ENCODE measurements at places on chromosomes 5 and 9. TPM values are rescaled to one million over a fixed set of nuclear protein-coding genes. Genes with fewer than 3 reads are reported as not detected.

Gene DRD1
- 0.16 TPM for polyA plus RNA-seq

DNA sequence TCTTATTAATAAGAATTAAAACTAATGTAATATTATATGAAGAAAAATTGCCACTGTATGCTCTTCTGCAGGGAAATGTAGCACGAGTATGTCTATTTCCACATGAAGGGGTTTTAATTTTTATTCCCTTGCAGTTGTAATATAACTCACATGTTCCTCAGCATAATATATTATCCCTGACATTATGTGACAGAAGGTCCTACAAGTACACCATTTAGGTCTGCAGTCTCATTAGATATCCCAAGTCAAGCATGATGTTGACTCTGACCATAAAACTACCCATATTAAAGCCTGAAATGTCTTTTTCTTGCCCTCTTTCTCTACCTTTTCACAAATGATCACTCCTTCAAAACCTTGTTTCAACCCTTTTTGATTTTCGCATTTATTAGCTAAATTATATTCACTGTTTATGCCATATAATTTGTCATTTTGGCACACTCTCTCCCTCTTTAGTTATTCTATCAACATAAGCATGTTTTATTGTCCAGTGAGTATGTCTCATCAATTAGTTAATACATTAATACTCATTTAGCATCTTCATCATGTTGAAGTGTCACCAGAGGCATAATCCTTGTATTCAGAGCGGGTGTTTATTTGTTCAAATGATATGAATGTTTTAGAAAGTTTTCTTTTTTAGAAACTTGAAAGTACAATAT is 532.8 kb downstream of the MAT2B start:
- DNase-seq, result no peak

DNA sequence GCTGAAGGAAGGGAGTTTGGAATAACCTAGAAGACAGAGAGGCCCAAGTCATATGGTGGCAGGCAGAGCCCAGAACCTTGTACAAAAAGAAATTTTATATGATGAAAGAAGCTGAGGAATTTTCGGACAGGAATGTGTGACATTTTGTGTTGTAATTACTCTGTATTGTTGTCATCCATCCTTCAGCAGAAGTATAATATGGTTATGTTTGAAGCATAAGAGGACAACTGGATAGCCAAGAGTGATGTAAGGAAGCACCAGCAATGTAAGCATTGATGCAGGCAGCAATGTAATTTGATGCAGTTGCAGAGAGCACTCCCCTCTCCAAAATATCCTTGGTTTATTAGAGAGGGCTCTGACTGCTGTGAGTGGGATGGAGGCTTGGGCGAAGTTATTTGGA is 19.1 kb upstream of the SNX2 start:
- DNase-seq, result peak; percentile 36

- DNase-seq, result no peak
Measured at GRCh38 chr5:177604116-177604521, 4.2 kb downstream of the B4GALT7 start.

Gene SAXO1
- not detected for polyA plus RNA-seq

Gene SH3PXD2B
- polyA plus RNA-seq, result 15.0 TPM

Gene TTC16
- 0.02 TPM for polyA plus RNA-seq

DNA sequence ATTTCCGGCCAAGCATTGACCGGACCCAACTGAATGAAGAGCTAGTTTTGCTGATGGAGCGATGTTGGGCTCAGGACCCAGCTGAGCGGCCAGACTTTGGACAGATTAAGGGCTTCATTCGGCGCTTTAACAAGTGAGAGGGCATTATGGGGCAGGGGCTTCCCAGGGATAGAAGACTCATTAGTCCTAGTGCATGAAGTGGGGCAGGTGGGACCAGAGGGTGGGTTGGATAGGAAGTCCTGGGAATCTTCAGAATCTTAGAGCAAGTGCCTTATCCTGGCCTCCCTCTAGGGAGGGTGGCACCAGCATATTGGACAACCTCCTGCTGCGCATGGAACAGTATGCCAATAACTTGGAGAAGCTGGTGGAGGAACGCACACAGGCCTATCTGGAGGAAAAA is 6.0 kb downstream of the SPAG8 start:
- DNase-seq, result no peak

Gene CARTPT
- polyA plus RNA-seq, result not detected

GRCh38 chr9:105244734-105245028 is 230 bp downstream of the SLC44A1 start:
- no peak for DNase-seq

DNA sequence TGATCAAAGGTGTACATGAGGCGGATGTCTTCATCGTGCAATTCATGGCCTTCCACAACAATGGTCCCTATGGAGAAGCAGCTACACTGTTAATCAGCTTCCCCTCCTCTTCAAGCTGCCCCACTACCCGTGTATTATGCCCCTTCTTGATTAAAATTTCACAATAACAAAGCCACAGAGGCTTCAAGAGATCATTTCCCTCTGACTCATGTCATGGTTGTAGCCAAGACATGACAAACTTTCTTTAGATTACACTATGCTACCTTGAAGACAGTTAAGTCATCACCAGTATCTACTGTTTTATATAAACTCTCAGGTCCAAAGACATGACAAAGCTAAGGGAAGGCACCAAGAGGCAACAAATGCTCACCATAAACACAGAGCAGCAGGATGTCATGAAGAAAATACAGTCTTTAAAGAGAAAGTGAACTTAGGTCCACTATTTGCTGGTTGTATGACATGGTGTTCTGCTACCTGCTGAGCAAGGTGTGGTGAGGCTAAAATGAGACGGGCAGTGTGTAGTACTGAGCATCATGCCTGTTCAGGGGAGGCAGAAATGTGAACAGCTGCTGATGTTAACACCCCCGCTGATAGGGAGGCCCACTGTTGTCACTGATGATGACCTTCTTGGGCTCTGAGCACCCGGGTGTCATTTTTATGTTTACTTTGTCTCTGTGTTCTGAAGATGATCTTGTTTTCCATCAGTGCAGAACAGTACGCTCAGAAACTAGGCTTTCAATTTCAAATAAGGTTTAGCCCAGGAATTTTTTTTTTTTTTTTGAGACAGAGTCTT is 48.3 kb downstream of the IARS1 start:
- DNase-seq, result peak; percentile 95

Gene MEF2C
- 1.5 TPM for polyA plus RNA-seq

Gene STKLD1
- 0.65 TPM for polyA plus RNA-seq

Gene C5
- 1.5 TPM for polyA plus RNA-seq

Gene HTR1A
- not detected for polyA plus RNA-seq

DNA sequence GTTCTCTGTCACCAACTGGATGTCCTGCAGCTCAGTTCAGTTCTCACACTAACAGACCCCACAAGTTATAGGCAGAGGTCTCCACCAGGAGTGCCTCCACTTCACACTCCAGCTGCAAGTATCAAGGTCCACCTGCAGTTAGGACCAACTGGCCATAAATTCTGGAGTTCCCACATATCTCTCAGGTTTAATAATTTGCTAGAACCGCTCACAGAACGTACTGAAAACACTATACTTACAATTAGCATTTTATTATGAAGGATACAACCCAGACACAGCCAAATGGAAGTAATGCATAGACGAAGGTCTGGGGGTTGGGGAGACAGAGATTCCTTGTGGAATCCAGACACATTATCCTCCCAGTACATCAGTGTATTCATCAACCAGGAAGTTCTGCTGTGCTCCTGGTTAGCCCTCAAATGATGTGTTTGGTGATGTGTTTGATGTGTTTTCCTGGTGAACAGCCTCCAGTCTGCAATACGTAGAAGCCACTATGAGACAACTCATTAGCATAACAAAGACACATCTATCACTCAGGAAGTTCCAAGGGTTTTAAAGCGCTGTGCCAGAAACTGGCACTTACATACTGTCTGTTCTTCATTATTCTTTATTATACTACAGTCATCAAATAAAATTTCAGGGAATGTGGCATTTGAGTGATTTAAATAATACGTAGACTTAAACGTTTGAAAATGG is 25.4 kb downstream of the OGN start:
- peak; percentile 57 for DNase-seq

- peak; percentile 23 for DNase-seq
Measured at GRCh38 chr9:36306471-36307306, 48.4 kb upstream of the GNE start.

- no peak for DNase-seq
Measured at GRCh38 chr5:62521319-62521718, 57.3 kb upstream of the LRRC70 start.

Gene PDE6A
- polyA plus RNA-seq, result not detected

DNA sequence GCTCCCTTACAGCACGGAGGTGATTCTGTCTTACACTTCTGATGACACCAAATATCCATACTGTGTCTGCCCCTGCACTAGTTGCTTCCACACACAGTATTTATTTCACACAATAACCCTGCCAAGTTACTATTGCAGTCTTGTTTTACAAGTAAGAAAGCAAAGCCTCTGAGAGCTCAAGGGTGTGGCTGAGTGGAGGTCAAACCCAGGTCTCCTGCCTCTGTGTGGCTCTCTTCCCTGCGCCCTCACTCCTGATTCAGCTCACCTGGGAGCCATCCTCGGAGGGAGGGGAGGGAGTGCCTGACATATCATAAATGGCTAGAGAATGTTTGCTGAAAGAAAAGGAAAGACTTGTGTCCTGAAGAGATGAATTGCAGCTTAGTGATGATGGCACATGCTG is 41.0 kb downstream of the MVB12B start:
- DNase-seq, result no peak

Gene CSF1R
- polyA plus RNA-seq, result 0.07 TPM

DNA sequence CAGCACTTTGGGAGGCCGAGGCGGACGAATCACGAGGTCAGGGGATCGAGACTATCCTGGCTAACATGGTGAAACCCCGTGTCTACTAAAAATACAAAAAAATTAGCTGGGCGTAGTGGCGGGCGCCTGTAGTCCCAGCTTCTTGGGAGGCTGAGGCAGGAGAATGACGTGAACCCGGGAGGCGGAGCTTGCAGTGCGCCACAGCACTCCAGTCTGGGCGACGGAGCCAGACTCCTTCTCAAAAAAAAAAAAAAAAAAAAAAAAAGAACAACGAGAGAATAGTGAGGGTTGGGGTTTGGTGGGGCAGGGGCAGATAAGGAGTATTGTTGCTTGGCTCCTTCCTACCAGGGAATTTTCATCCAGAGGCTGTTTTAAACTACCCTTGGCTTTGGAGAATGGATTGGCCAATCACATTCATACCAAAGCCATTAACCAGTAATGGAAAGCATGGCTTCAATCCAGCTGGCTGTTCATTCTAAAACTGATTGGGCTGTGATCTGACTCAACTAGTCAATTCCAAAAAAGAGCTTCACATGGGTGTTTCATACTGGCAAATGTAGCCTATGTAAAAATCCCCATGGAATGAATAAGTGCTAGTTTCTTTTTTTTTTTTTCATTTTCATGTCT is 64.4 kb downstream of the PLCXD3 start:
- DNase-seq, result peak; percentile 40

Gene OCLN
- 0.99 TPM for polyA plus RNA-seq

DNA sequence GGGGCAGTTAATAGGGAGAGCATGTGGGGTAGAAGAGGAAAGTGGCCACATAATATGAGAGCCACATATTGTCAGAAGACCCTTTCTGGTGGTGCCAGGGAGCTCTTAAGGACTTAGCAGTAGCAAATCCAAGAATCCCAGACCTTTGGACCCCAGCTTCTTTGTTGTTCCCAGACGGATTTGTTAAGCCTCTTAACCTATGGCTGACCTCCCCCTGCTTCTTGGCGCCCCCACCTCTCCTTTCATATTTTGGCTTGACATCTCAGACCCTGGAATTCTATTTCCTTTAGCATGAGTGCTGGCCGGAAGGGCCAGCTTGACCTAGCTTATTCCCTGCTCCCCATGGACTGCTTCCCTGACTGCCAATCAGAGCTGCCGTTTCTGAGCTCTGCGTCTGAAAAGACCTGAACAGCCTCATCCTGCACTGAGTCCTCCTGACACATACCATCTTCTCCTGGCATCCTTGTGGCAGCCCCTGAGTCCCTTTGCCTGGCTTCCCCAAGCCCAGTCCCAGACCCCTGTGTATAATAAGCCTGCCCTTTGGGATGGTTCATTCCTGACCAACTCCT is 116.3 kb downstream of the PRKACG start:
- no peak for DNase-seq

- DNase-seq, result no peak
Measured at GRCh38 chr5:170571875-170572852, 68.3 kb downstream of the KCNIP1 start.

DNA sequence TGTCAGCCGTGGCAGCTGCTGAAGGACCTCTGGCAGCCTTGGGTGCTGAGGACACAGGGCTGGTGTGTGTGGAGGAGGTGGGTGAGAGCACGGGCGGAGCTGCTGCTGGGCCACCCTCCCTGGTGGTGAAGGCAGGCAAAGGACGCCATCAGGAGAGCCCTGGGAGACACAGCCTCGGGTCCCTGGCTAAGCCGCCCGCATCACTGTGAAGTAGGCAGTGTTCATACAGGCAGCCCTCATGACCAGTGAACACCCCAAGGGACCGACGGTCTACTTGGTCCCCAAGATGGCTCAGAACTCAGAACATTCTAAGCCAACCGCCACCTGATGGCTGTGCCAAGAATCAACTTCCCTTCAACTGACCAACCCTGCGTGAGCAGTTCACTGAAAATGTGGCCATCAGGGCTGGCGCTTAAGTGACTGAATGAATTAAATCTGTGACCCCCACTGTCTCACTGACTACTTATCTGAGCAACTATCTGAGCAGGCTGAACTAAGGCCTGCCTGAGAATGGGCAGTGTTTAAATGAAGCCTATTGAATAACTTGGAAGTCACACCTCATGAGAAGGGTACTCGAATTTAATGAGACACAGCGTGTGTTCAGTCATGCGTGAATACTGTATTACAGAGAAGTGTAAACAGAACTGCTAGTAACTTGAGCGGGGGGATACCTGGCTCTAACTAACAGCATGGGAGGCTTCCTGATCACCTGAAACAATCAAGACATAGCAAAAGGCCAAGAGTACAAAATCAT is 54.7 kb upstream of the SIMC1 start:
- DNase-seq, result no peak

GRCh38 chr5:113163328-113163727 is 186.7 kb downstream of the DCP2 start:
- peak; percentile 36 for DNase-seq

DNA sequence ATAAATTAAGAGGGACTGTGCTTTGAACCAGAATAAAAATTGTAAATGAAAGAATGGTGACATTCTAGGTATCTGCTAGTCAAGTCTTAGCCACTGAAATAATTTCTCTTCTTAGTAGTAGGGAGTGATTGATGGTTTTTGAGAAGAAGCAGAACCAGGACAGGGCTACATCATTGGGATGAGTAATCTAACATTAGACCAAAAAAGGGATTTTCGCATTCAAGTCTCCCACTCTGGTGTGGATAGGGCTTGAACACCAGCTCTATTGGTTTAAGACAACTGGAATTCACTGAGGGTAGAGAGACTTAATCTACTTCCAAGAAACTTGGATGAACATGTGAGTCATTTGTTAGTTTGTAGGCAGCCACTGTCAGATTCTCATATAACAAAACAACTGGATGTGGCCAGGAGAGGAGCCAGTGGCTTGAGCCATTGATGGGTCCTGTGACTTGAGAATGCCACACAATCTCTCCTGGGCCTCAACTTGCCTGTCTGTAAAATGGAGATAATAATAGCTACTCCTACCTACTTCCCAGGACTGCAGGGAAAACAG is 16.6 kb downstream of the FAT2 start:
- DNase-seq, result no peak

Gene PALM2AKAP2
- 3.2 TPM for polyA plus RNA-seq
